ENCODE measurements at places on chromosomes 7 and 10.

GRCh38 chr10:43673471-43673870 is 24.8 kb upstream of the ZNF32 start:
- DNase-seq = no peak

- no peak for DNase-seq
These were observed 55.1 kb upstream of the KDM7A start for GRCh38 chr7:140231771-140232491.

- DNase-seq = no peak
These were observed 786 bp downstream of the ATP5F1C start for GRCh38 chr10:7788639-7789286.

GRCh38 chr10:290026-290725 is 154.9 kb downstream of the ZMYND11 start:
- DNase-seq = no peak

DNA sequence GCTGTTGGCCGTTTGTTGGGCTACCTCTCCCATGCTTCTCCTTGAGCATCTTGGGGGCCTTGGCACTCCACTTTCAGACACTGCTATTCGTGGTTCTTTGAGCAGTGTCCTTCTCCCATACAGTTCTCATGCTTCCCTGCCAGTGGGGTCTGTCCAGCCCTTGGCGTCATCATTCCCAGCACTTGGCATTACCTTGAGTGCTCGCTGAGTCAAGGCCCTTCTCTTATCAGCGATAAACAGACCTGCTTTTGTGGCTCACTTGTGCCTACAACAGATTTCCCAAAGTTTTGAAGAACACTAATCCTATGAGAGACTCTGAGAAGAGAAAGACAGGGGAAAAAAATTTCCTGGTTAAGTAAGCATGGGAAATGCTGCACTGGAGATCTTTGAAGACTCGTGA is 85.3 kb downstream of the NOC3L start:
- no peak for DNase-seq

GRCh38 chr10:49176310-49177268 is 11.6 kb downstream of the TMEM273 start:
- DNase-seq = no peak

- no peak for DNase-seq
These were observed 2.6 kb upstream of the PCBD1 start for GRCh38 chr10:70890917-70891431.

DNA sequence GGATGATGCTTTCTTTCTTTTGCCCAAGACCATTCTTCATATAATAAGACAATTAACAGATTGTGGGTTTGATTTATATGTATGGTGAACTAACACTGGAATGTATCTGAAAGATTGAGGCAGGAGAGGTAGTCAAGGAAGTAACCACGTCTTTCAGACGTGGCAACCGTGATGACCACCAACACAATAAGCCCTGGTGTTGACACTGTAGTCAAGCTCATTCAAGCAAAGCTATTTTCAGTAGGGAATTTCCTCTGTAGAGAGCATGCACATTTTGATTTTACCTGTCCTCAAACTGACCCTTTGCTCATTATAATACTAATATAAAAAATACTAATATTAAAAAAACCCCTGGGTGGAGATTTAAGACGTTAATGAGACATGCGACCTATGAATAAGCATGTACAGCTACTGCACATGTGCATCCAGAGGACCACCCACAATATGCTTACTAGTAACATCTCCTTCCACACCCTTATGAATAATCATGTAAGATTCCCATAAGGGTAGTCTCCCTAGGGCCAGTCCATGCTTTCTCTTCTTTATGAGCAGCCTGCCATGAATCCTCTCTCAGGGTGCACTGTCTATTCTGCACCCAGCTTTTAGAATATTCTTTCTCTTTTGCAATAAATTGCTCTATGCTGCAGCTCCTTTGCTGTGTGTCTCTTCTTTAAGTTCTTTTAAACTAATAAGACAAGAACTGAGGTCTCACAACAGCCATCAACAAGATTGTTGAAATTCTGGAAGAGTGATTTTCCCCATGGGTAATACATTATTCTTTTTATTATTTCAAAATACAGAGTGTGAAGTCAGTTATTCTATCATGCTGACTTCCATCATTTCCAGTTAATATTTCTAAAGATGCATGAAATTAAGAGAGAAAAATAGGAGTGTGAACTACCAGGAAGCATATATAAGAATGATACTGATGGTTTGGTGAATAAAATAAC is 151.3 kb upstream of the NPVF start:
- DNase-seq = no peak

DNA sequence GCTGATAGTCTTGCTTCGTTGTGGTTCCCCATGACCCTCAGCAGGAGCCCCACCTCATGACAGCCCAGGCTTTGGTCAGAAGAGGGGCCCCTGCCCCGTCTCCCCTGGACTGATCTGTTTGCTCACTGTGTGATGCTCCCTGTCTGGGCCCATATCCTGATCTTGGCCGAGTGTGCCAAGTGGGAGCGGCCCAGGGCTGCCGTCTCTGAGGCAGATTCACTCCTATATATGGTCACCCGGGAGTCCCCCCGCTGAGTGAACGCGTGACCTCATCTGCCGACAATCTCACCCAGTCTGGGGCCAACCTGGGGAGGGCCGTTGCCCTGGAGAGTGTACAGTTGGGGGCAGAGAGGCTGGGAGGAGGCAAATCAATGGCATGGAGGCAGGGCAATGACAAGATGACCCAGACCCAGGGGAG is 34.5 kb downstream of the PPIF start:
- DNase-seq = no peak

DNA sequence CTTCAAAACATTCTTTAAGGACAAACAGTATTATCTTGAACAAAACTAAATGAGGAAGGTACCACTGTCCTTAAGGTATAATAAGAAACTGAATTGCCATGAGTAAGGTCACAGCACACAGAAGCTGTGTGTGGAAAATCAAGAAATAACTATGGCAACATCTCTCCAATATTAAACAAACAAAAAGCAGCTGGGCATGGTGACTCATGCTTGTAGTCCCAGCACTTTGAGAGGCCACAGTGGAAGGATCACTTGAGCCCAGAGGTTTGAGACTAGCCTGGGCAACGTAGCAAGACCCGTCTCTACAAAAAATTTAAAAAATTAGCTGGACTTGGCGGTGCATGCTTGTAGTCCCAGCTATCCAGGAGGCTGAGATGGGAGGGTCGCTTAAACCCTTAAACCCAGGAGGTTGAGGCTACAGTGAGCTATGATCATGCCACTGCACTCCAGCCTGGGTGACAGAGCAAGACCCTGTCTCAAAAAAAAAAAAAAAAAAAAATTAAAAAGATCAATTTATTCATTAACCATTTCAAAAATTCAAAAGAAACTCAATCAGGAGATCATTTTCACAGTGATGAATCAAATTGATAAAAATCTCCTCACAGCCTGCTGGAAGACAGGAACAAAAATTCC is 195.4 kb downstream of the SKIDA1 start:
- DNase-seq = peak; percentile 96

DNA sequence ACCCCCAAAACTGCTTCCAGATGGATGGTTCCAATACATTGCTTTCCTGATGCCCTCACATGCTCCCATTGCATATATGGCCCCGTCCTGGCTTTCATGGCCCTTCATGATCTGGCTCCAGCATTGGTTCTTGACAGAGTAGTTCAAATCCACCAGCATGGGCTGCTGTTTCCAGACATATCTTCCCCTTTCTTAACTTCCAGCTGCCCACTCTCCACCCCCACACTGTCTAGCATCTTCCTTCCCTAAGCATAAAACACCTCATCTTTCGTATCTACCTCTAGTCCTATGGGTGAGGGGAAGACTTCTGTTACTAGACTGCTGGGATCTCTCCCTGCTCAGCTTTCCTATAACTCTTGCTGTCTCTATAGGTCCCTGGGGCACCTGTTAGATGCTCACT is 13.2 kb upstream of the GOLGA7B start:
- no peak for DNase-seq

GRCh38 chr10:35316218-35316967 is 19.9 kb upstream of the CCNY start:
- no peak for DNase-seq

DNA sequence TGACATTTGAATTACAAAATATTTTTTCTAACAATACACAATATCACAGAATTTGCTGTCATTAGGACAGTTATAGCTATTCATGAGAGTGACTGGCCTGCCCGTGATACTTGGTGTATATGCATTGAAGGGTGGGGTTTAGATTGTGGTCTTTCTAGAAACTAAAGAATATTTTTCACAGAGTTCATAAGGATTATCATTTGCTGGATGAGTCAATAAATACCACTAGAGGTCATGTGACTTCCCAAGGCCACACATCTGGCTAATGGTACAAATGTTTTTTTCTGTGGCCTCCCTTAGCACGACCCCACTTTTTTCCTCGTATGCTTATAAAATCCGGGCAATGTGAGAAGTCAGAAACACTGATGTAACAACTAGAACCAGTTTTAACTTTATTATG is 5.2 kb downstream of the OPTN start:
- no peak for DNase-seq

GRCh38 chr7:38142736-38143135 is 35.3 kb upstream of the STARD3NL start:
- no peak for DNase-seq

DNA sequence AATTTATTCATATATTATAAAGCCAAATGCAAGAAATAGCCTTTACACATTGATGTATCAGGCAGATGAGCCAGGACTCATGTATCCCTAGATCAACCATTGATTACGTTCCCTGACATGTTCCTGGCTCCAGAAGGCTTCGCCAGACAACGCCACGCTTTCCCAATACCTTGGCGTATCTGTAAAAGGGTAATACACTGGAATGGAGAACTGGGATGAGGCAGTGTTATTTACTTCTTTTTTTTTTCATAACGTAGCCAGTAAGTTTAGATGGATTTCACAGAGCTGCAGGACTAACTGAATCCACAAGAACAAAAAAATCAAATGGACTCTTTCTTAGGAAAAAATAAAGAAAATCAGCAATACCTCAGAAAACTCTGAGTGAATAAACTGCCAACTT is 588.1 kb upstream of the SEMA3D start:
- DNase-seq = no peak

DNA sequence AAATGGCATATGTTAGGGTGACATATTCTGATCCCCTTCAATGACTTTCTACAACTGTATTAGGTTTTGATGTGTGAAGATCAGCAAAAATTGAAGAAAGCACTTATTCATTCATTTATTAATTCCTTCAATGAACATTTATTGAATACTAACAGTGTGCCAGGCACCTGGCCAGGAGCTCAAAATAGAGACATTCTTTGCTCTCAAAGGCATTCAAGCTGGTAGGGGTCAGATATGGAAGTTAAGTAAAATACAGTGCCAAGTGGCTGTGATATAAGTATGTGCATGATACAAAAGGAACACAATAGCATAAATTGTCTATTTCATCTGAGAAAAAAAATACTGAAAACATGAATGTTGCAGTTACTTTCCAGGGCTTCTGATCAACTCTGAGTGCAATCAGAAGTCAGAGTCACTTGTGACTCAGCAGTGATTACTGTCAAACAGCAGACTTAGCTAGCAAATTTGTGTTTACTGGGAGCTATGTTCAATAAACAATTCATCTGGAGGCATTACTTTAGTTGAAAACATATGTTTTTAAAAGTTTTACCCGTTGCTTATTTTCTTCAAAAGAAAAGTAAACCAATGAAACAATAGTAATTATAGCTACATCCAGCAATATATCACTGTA is 60.4 kb upstream of the CACNB2 start:
- DNase-seq = no peak

DNA sequence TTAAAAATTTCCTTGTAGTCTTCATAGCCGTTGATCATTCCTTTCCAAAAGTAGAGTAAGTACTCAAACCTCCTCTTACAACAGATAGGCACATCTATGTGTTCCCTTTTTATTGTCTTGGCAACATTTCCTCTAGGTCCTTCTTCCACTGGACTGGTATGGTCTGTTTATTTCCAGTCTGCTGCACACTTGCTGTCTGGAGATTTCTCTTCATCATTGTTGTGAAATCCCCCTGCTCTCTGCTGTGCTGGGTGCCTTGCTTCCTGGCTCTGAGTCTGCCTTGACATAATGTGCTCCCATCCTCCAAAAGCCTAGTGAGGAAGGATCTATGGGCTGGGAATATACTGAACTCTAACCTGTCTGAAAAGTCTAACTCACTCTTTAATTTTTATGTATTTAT is 545.3 kb upstream of the VSTM2A start:
- DNase-seq = no peak

GRCh38 chr10:18437486-18437885 is 213.9 kb downstream of the NSUN6 start:
- DNase-seq = no peak

- DNase-seq = no peak
These were observed 7.3 kb downstream of the ZMIZ2 start for GRCh38 chr7:44755698-44756627.

DNA sequence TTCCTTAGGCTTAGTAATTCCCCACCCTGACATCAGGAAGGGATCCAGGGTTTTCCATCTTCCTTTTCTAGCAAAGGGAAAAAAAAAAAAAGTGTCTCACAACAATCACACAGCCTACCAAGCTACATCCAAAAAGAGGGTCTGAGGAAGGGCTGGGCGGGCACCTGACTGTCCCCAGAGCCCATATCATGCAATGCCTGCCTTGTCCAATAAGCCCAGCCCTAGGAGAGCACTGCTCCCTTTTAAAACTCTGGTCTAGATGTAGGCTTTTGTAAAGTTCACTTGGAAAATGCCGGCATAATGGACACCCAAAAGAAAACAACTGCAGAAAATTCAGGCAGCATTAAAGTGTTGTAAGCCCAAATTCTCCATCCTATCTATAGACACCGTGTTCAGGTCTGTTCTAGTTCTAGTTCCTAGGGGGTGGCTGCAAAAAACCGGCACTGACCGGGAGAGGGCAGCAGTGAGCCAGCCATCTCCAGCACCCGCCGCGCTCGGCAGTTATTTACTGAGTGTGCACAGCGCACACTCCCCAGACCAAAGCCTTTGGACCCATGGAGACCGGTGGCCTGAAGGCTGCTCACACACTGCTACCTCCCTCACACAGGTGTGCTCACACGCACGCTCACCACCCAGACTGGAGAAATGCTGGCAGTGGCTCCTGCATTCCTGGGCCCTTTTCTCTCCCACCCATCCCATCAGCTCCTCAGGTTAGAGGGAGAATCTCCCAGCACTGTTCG is 48.7 kb downstream of the PODXL start:
- DNase-seq = no peak

GRCh38 chr7:51263631-51264484 is 52.8 kb downstream of the COBL start:
- DNase-seq = no peak

- no peak for DNase-seq
These were observed 64.4 kb downstream of the PROSER2 start for GRCh38 chr10:11887381-11888227.

DNA sequence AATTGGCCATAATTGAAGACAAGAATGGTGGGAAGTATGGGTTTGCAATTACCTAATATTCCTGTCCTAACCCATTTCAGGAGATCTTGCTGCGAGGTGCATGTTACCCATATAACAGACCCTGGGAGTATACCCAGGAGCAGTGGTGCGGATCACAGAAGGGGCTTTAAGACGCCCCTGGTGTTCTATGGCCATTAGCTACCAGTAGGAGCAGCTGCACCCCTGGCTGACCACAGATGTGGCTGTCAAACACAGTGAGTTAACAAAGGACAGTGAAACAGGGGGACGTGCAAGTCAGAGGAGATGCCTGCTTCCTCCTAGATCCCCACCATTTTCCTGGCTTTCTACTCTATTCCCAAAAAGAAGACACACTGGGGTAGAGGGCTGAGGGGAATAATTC is 25.2 kb downstream of the AOC1 start:
- DNase-seq = no peak

- no peak for DNase-seq
These were observed 4.0 kb upstream of the RBM28 start for GRCh38 chr7:128347647-128348097.

Measured in glomerular endothelial cell (primary cell).